NCI-H1694 (cell line): ENCODE measurements at places on chromosomes 11 and 22.

- no peak for DNase-seq
These were observed 4.7 kb upstream of the SHISA8 start for GRCh38 chr22:41919357-41920224.

DNA sequence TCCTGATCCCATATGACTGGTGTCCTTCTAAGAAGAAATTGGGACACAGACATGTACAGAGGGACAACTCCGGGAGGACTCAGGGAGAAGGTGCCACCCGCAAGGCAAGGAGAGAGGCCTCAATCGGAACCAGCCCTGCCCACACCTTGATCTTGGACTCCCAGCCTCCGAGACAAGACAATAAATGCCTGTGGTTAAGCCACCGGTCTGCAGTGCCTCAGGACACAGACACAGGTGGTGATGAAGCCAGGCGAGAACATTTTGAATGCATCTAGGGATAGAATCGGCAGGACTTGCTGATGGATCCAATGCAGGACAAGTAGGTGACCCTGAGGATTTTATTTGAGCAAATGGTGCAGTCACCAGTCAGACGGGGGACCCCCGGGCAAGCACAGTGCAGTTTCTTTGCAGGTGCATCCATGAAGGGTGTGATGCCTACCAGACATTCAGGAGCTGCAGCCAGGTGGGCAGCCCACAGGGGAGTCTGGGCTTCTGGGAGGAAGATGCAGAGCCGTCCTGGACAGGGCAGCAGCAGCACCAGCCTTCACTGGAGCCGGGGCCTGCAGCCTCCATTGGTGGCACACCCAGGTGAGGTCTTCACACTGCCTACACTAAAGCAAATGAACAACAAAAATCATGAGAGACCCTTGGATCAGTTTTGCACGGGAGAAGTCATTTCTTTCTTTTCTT lies 20.2 kb upstream of the SEPTIN5 start:
- DNase-seq, result no peak

DNA sequence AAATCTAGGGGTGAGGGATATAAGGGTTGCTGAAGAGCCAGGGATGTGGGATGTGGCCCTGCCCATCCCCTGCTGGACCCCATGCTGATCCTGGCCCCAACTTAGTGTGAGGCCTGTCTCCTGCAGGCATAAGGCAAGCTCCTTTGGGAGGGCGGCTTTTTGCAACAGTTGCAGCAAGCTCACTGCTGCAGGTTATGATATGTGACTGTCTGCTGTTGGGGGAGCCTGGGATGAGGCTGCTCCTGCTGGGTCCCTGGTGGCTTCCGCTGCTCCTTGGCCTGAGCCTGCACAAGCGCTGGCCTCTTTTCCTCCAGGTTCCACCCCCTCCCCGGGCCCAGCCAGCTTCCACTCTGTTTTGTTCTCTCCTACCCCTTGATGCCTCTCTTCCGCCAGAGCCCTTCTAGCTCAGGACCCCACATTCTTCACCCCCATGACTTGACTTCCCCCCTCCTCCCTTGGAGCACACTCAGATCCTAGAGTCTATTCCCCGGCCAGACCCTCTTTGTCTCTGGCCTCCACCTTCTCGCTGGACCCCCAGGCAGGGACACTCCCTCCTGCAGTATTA lies 35.0 kb upstream of the SYT13 start:
- no peak for DNase-seq

DNA sequence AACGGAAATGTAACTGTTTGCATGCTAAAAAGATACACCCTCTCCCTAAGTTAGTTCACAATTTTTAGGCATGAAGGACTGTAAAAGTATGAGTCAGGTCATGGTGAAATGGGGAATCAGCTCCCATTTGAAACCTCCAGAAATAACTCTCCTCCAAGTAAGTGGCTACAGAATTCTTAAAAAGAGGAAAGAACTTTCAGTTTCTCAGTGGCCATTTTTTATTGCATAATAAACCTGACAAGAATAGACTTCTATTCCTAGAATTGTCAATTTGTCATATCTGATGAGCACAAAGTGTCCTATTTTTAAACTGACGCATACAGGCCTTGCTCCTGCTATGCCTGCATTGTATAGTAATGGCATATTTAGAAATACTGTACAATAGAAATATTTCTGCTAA lies 612.2 kb downstream of the CNTN5 start:
- DNase-seq, result no peak

GRCh38 chr11:59611570-59612565 lies 3.7 kb downstream of the OSBP start:
- no peak for DNase-seq

DNA sequence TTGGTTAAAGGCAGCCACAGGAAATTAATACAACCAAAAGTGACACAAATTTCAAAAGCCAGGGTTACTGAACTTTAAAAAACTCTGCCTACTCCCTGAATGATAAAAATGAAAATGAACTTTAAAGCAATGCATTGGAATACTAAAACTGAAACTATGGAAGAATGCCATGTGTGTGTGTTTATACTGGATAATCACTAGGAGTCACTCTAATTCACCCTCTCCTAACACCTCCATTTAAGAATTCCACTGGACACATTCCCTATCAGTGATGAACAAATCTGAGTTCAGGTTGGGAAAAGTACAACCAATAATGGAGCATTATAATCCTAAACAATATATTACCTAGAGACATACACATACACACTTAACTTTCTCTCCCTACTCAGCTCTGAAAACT lies 27.5 kb upstream of the PLAAT3 start:
- DNase-seq, result no peak

DNA sequence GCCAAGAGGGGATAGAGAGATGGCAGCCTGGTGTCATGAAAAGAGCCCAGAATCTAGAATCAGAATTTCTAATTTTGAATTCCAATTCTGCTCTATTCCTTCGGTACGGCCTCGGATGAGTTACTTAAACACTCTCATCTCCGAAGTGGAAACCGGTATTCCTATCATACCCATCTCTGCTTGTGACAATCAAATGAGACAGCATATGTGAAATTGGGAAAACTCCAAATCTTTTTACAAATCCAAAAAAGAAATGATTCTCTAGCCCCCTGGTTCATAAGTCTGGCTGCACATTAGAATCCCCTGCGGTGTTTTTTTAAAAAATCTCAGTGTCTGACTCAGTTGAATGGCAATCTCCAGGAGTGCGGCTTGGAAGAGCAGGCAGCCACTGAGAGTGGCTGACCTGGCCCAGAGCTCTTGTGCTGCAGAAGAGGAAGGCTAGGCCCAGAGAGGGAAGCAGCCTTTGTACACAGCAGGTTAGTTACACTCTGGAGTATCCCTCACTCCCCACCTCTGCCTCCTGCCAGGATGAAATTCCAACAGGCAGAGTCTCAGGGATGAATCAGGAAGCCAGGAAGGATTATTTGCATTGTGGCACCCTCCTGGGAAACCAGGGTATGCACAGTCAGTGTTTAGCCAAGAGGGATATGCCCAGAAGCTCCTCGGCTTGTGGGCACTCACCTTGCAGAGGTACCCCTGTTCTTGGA lies 93.6 kb upstream of the ISX start:
- no peak for DNase-seq

DNA sequence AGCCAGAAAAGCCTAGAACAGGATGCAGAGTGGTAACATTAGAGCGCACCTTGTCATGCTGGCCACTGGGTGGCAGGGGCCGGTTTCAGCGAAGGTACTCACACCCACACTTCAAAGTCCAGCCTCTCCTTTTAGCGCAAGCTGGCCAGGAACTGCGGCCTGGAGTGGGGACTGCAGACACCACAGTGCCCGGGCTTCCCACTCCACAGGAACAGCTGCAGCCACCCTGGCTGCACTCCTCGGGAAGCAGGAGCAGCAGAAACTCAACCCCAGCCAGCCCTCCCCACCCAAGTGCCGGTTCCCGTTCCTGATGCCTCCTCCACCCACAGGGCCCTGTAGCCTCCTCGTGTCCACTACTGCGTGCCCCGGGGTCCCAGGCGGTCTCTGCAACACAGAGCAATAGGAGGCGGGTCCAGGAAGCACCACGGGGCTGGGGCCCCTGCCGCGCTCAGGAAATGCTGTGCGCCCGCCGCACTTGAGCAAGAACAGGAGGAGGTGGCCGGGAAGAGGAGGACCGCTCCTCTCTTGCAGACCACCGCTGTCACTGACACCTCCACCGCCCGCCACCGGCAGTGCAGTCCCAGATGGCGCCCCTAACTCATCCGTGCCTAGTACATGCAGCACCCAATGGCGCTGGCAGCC lies 2.2 kb downstream of the RFPL2 start:
- DNase-seq, result no peak

DNA sequence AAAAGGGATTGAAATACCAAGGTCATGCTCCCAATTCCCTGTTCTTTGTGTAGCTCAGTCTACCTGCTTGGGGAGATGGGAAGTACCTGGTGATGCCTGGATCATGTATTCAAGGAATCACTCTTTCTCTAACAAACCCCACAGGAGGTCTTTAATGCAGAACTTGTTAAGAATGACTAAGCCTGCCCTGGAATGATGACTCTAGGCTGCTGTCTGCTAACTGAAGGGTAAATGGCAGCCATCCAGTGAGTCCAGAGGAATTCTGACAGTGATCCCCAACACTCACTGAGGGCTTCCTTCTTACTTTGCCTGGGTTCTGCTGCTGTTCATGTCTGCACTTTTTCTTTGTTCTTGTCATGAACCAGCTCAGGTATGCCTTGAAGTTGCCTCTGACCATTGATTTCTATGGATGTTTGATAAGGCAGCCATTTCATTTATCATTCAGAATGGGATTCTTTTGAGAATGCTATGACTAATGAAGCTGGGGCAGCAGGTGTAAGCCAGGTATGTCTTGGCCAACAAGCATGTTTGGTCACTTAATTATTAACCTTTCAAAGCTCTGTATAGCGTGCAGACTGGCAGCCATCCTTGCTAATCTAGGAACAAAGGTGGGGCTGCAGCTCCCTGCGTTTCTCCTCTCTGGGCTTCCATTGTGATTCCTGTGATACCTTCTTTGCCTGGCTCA lies 11.4 kb downstream of the PRSS23 start:
- DNase-seq, result no peak

DNA sequence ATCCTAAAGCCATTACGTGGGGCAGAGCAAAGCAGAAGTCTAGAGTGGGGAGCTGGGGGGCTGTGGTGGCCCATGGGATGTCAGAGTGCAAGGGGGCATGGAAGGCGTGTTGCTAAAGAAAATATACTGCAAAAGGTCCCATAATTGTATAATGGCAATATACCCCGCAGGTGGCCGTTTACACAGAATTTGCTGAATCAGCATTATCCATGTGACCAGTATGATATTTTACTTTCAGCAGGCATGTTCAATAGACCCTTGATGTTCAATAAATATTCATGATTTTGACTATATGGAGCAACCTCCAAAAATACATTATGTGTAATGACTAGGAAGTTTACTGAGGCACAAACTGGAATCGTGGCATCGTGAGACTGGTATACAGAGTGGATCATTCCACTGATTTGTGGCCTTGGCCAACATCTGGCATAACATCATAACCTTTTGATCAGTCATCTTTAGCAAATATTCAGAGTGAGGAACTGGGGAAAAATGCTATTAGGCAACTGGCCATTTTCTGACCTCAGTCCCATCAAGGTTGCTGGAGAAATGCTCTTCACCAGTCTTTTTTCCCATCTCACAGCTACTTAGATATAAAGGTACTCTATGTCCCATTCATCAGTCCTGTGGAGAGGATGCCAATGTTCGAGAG lies 29.3 kb upstream of the PPP2R1B start:
- no peak for DNase-seq

DNA sequence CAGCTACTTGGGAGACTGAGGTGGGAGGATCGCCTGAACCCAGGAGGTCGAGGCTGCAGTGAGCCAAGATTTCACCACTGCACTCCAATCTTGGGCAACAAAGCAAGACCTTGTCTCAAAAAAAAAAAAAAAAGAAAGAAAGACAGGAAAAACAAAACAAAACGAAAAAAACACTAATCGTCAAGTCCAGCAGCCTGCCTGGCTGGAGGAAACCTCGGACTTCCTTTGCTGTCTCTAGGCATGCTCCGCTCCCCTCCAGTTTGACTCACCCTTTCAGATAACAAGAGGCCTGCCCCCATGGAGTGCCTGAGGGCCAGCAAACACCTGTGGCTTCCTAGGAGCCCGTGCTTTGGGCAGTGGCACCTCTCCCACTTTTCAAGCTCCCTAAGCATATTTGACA lies 28.8 kb upstream of the CHKA start:
- DNase-seq, result no peak

DNA sequence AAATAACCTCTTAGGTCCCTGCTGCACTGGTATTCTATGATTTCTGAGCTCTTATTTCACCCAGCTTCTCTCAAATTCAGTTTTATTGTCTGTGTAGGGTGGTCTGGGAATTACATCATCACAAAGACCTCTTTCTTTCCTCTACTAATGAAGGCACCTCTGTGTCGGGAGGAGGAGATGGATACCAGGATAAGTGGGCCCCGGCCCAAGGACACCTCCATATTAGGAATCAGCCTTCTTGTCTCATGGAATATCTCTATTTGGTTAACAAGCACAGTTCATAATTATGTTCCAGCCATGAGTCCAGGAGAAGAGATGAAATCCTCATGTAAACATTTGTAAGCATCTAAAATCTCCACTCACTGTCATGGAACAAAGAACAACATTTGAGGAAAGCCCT lies 9.4 kb downstream of the PARVA start:
- no peak for DNase-seq

GRCh38 chr11:57881647-57882046 lies 120.0 kb downstream of the CTNND1 start:
- DNase-seq, result no peak

DNA sequence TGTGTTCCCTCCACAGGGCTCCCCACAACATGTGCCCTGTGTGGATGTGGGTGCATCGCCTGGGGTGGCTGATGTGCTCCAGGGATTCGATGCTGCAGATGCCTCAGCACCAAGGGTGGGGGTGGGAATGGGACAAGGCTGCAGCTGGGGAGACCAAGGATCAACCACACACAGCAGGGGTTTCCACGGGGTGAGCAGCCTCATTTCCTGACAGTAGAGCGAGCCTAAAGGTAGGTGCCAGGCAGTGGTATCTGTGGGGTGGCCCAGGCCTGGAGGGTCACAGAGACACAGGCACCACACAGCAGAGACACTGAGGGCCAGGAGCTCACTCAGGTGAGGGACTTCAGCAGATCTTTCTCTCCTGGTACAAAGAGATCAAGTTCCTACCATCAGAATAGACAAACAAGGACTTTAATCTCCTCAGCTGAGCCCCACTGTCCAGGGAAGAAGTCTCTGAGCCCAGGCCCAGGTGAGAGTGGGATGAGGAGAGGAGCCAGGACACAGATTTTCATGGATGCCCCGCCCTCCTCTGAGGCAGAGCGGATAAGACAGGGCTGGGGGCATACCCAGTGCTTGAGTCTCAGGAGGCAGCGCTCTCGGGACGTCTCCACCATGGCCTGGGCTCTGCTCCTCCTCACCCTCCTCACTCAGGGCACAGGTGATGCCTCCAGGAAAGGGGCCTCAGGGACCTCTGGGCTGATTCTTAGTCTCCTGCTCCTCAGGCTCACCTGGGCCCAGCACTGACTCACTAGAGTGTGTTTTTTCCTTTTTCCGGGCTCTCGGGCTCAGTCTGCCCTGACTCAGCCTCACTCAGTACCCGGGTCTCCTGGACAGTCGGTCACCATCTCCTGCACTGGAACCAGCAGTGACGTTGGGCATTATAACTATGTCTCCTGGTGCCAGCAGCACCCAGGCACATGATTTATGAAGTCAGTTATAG lies 19.7 kb downstream of the GGTLC2 start:
- no peak for DNase-seq
